A673 (cell line): ENCODE measurements at places on chromosomes 12 and 14. TPM values are rescaled to one million over a fixed set of nuclear protein-coding genes. Genes with fewer than 3 reads are reported as not detected.

SIX6 gene
- 0.13 and 0.28 TPM in 2 replicates for total RNA-seq

COCH gene
- total RNA-seq = 70.8 and 87.6 TPM in 2 replicates

G2E3 gene
- total RNA-seq = 51.0 and 51.5 TPM in 2 replicates

SPTSSA gene
- total RNA-seq = 20.2 and 20.9 TPM in 2 replicates

LRRC9 gene
- not detected in 2 replicates for total RNA-seq

KRT79 gene
- not detected in 2 replicates for total RNA-seq

FOXG1 gene
- total RNA-seq = 0.09 TPM in 1 of 2 replicates, not detected in the other

RAD9B gene
- 0.28 TPM in 1 of 2 replicates, not detected in the other for total RNA-seq

DEGS2 gene
- total RNA-seq = 0.07 TPM in 1 of 2 replicates, not detected in the other

SLC6A15 gene
- total RNA-seq = 9.2 and 11.0 TPM in 2 replicates

LRRC74A gene
- total RNA-seq = not detected in 2 replicates

SLC2A13 gene
- 8.7 and 9.1 TPM in 2 replicates for total RNA-seq

GLI1 gene
- total RNA-seq = 22.4 and 22.6 TPM in 2 replicates

BIN2 gene
- total RNA-seq = not detected in 2 replicates

A2ML1 gene
- 2.3 and 3.3 TPM in 2 replicates for total RNA-seq

KCNK13 gene
- 0.11 TPM in 1 of 2 replicates, not detected in the other for total RNA-seq

SLCO1C1 gene
- total RNA-seq = 1.5 TPM in 1 of 2 replicates, not detected in the other

INHBE gene
- total RNA-seq = 0.62 and 0.94 TPM in 2 replicates

LRRC43 gene
- 0.24 TPM in 1 of 2 replicates, not detected in the other for total RNA-seq

NEUROD4 gene
- not detected in 2 replicates for total RNA-seq

HPD gene
- total RNA-seq = not detected in 2 replicates

ASB8 gene
- 23.5 and 24.1 TPM in 2 replicates for total RNA-seq

GPR135 gene
- total RNA-seq = 2.3 and 3.4 TPM in 2 replicates

MDGA2 gene
- total RNA-seq = not detected in 2 replicates

EXOC3L4 gene
- not detected in 2 replicates for total RNA-seq

SMARCC2 gene
- total RNA-seq = 133 and 140 TPM in 2 replicates

KRT2 gene
- not detected in 2 replicates for total RNA-seq

ANKRD33 gene
- not detected in 2 replicates for total RNA-seq

IQSEC3 gene
- not detected in 2 replicates for total RNA-seq

TRHDE gene
- total RNA-seq = 17.6 and 24.5 TPM in 2 replicates

PRIMA1 gene
- 0.09 and 0.20 TPM in 2 replicates for total RNA-seq

NRL gene
- total RNA-seq = 1.6 and 1.9 TPM in 2 replicates

METTL1 gene
- total RNA-seq = 51.0 and 55.6 TPM in 2 replicates

DAAM1 gene
- 10.8 and 11.5 TPM in 2 replicates for total RNA-seq

DPY19L2 gene
- total RNA-seq = 4.2 and 7.5 TPM in 2 replicates

CHPT1 gene
- total RNA-seq = 30.2 and 31.6 TPM in 2 replicates

SLCO1B1 gene
- not detected in 2 replicates for total RNA-seq

RPL10L gene
- total RNA-seq = not detected in 2 replicates

ACOT6 gene
- total RNA-seq = not detected in 2 replicates
